Activated CD8-positive, alpha-beta T cell treated with anti-CD3 and anti-CD28 coated beads for 36 hours (primary cell): ENCODE measurements at places on chromosomes 7 and 10. TPM values are rescaled to one million over a fixed set of nuclear protein-coding genes. Genes with fewer than 3 reads are reported as not detected.

- no peak overlapping the region for H3K27ac ChIP-seq
- no peaks in the 10 kb centered on the region for H3K27me3 ChIP-seq
- DNase-seq: no peak
- H3K4me3 ChIP-seq: no peak overlapping the region
Observed at GRCh38 chr10:103884681-103885139, 29.3 kb upstream of the SH3PXD2A start.

- peak; percentile 71 for DNase-seq
- H3K36me3 ChIP-seq: no peaks in the 10 kb centered on the region
- peaks cover 9% of the 10 kb centered on the region for H3K4me1 ChIP-seq
- H3K27me3 ChIP-seq: no peaks in the 10 kb centered on the region
- H3K4me3 ChIP-seq: no peak overlapping the region
Observed at GRCh38 chr7:30276203-30276900, 8.0 kb upstream of the ZNRF2 start.

DNA sequence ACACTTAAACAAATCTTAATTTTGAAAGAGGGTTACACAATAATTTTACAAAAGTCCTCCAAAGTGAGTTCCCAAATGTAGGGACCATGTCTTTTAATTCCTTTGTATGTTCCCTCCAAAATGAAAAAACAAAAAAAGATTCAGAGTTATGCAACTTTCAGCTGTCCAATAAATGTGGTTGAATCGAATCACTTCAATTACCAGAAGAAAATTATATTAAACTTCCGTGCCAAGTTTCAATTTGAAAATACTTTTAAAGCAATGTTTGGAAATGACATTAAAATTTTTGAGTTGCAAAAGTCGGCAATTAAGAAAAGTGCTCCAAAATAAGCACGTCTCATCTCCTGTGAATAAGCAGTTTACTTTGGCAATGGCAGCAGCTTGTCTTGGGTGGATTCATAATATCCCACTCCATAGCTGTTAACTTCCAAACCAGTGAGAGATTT is 60.3 kb upstream of the C1GALT1 start:
- H3K4me3 ChIP-seq: no peak overlapping the region
- no peaks in the 10 kb centered on the region for H3K36me3 ChIP-seq
- no peak overlapping the region for H3K27ac ChIP-seq
- H3K27me3 ChIP-seq: no peaks in the 10 kb centered on the region

GRCh38 chr7:42338231-42338915 is 101.4 kb upstream of the GLI3 start:
- no peaks in the 10 kb centered on the region for H3K36me3 ChIP-seq
- no peaks in the 10 kb centered on the region for H3K27me3 ChIP-seq
- no peak overlapping the region for H3K4me3 ChIP-seq
- DNase-seq: no peak

GRCh38 chr10:46290101-46290886 is 3.5 kb downstream of the ANTXRL start:
- DNase-seq: no peak
- H3K4me3 ChIP-seq: no peak overlapping the region
- no peak overlapping the region for H3K27ac ChIP-seq
- H3K4me1 ChIP-seq: peaks cover 2% of the 10 kb centered on the region

- no peaks in the 10 kb centered on the region for H3K36me3 ChIP-seq
- no peak overlapping the region for H3K27ac ChIP-seq
- H3K27me3 ChIP-seq: peaks cover 13% of the 10 kb centered on the region
- no peak for DNase-seq
- H3K4me1 ChIP-seq: no peaks in the 10 kb centered on the region
Observed at GRCh38 chr7:88243345-88243909, 23.6 kb upstream of the SRI start.

- no peak for DNase-seq
- no peaks in the 10 kb centered on the region for H3K4me1 ChIP-seq
Observed at GRCh38 chr7:90713628-90714027, 117.5 kb downstream of the CDK14 start.

DNA sequence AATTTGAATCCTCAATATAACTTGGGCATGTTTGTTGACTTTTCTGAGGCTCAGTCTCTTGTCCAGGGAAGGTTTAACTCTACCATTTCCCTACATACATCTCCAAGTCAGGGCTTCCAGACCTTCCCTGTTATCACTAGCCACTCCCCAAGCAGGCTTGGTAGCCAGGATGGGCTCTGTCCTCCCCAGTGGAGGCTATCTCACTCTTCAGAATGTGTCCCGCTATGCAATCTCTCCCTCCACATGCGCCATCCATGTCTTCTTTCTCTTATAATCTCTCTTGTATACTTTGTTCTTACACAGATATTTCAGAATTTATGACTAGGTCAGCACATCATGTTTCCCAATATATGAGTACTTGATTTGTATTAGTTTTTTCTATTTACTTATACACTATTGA is 310.4 kb downstream of the HGF start:
- H3K27me3 ChIP-seq: no peaks in the 10 kb centered on the region
- no peak overlapping the region for H3K4me3 ChIP-seq
- DNase-seq: no peak
- H3K4me1 ChIP-seq: no peaks in the 10 kb centered on the region
- H3K36me3 ChIP-seq: no peaks in the 10 kb centered on the region
- no peak overlapping the region for H3K27ac ChIP-seq

The CTAGE4 gene
- 1.6 TPM for total RNA-seq

The DPP6 gene
- not detected for total RNA-seq

The NRG3 gene
- total RNA-seq: not detected

The PPP1R17 gene
- not detected for total RNA-seq
